ENCODE measurements at places on chromosomes 3 and 15.
A peak's percentile ranks its signal among the peaks of the same experiment; 100 is the strongest.

- DNase-seq: no peak
These were observed 25.2 kb downstream of the NR2F2 start for GRCh38 chr15:96355568-96356187.

GRCh38 chr15:80260551-80260950 lies 8.5 kb upstream of the CTXND1 start:
- DNase-seq: no peak

GRCh38 chr15:91706322-91707032 lies 147.0 kb upstream of the SLCO3A1 start:
- DNase-seq: peak; percentile 76

- no peak for DNase-seq
These were observed 15.8 kb downstream of the CHD2 start for GRCh38 chr15:92915766-92916435.

DNA sequence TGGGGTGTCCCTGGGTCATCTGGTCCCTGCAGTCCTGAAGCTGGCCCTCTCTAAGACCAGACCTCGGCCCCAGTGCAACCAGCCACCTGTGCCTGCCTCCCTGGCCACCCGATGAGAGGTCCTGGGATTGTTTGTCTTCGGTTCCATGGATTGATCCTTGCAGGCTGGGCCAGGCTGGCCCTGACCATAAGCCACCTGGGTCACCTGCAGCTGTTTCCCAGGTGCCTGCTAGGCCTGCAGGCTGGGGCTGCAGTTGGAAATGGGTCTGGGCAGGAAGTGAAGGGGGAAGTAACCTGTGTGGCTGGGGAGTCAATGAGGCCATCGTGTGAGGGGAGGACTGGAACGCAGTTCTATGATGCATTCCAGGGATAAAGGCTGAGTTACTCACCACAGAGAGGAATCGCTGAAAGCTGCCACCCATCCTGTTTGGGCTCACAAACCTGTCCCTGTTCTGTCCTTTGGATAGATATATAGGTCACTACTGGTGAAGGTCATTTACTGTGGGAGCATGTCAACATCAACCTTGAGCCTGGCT lies 30.9 kb upstream of the VPS8 start:
- no peak for DNase-seq

GRCh38 chr3:65662095-65662494 lies 376.6 kb downstream of the MAGI1 start:
- no peak for DNase-seq

DNA sequence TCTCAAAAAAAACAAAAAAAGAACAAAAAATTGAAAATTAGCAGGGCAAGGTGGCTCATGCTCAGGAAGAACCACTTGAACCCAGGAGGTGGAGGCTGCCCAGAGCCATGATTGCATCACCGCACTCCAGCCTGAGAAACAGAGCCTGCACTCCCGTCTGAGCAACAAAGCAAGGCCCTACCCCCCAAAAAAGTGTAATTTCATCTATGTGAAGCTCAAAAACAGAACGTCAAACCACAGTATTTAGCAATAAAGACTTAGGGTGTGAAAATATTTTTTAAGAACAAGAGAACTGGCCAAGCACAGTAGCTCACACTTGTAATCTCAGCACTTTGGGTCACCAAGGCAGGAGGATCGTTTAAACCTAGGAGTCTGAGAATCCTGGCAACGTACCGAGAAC lies 38.2 kb downstream of the STAG1 start:
- no peak for DNase-seq

DNA sequence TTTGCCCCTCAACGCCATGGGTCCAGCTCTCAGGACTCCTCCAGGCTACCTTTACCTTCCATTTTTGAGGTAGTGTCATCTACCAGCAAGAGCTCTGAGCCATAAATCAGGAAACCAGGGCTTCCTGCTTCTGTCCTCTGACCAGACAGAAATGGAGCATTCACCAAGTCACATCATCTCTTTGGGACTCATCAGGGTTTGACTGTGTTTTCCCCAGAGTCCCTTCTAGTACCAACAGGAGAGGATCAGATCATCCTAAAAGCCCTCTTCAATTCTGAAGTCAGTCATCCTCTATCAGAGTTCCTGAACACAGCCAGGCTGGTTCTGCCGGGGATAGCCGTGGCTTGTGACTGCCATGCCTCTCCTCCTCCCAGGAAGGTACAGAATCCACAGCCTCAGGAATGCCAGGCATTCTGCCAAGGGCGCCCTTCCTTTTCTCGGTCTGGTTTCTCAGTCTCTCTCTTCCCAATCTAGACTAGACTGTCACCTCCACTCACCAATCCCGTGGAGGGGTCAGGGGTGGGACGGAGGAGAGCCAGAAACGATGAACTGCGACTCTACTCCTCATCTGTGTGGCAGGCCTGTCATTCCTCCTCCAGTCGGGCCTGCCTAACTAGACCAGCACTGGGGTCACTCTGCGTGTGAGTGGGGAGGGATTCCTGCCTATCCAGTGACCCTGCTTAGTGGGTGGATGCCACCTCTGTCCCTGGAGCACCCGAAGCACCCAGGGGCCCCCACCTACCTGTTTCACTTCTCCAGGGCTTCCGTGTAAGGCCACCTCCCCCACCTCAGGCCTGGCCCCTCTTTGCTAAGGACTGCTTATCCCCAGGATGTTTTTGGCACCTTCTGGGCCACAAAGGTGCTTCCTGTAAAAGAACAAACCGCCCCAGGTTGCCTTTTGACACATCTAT lies 30.9 kb downstream of the CCNL1 start:
- no peak for DNase-seq

DNA sequence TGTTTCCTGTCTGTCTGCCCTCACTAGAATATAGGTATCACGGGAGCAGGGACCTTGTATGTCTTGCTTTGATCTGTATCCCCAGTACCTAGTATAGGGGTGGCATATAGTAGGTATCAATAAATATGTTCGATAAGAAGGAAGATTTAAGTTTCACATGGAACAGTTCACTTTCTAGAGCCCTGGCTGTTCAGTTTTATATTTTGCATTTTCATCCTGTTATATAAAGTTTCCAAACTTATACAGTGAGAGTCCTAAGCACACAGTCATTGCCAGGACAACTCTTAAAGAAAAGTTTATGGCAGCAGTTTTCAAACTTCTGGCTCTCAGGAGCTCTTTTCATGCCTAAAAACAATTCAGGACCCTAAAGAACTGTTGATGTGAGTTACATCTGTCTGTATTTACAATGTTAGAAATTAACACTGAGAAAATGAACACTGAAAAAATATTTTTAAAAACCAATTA lies 13.4 kb downstream of the ITPR1 start:
- no peak for DNase-seq

DNA sequence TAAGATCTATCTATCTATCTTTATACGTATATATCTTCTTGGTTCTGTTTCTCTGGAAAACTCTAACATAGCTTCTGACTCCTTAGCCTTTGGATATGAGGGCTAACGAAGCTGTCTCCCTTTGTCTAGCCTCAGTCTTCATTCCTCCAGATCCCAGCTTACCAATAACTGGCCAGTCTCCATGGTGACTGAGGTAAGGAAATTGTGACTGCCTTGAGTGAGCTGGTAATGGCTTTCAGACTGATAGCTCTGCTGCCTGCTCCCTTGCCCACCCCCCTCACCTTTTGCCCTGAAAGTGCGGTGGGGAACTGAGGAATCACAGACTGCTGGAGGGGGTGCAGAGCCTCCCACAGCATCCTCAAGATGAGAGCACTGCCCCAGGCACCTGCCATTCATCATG lies 65.8 kb upstream of the ABHD17C start:
- DNase-seq: no peak

GRCh38 chr3:112074616-112075497 lies 11.3 kb upstream of the C3orf52 start:
- no peak for DNase-seq

DNA sequence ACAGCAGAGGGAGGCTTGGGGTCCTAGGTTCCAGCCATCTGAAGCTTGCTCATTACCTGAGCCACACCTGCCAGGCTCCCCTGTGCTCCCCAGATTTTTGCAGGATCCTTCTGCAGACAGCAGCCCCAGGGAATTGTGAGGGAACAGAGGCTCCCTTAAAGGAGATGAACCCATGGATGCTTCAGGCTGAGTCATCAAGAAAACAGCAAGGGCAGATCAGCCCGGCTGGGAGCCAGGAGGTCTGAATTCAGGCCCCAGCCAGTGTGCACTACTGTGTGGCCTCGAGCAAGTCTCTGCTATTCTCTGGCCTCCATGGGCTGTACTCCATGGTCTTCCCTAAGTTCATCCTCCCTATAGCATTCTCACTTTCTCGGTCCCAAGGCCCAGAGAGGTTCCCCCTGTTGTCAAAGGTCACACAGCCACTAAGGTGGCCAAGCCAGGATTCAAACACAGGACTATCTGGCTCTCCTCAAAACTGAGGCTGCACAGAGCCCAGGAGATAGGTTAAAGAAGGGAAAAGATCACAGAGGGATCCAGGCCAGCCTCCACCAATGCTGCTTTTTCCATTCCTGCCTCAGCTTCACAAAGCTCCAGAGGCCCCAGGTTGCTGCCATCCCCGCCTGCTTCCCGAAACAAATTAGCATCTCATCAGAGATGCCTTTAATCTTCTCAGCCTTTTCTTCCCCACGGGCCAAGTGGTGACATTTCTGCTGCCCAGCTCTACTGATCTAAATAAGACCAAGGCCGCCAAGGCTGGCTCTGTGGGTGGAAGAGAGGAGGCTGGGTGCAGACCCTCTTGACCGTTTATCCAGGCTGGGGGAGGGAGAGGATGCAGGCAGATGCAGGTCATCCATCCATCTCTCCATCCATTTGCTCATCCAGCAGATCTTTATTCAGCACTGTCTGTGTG lies 21.2 kb upstream of the GRIP2 start:
- no peak for DNase-seq

DNA sequence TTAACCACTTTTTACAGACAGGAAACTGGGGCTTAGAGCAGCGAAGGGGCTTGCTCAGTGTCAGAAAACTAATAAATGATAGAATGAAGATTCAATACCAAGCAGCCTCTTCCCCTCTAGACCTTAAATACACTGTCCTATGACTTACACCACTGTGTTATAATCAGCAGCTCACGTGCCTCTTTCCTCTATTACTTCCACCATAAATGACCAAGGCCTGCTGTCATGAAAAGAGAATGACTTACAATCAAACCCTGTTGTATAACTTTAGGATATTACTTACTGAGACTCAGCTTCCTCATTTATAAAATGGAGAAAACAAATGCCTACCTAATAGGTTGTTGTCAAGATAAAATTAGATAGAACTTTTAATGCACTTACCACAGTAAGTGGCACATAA lies 11.6 kb downstream of the FMN1 start:
- no peak for DNase-seq

GRCh38 chr3:127277561-127277960 lies 10.3 kb downstream of the PRR20G start:
- DNase-seq: no peak
